Activated naive CD8-positive, alpha-beta T cell treated with anti-CD3 and anti-CD28 coated beads, Interleukin-2, amount 10 ng/mL, durations not matched to agents 7 days and 5 days (primary cell): ENCODE measurements at places on chromosomes 3 and 15. TPM values are rescaled to one million over a fixed set of nuclear protein-coding genes. Genes with fewer than 3 reads are reported as not detected.

Gene LINGO1
- total RNA-seq = not detected

Gene SI
- total RNA-seq = not detected

DNA sequence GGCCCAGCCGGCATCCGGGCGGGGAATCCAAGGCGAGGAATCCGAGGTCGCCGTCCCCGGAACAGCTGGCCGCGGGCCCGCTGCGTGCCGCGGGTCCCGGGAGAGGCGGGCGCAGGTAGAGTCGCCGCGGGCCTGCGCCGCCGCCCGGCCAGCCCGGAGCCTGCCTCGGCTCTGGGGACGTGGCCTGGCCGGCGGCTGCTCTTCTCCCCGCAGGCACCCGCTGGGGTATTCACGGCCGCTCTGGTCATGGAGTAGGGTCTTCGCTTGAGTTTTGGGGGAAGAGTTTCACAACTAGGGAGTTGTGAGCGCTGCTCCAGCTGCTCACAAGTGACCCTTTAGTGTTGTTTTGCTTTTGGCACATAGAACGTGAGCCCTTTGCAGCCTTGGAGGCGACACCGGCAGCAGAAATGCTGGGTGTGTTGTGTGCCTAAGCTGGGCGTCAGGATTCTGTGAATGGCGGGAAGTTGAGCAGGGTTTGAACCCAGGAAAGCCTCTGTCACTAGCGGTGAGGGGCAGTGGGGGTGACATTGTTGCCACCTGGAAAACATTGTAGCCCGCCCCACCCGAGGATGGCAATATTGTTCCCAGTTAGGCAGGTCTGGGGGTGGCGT, 4.0 kb downstream of the TRIM71 start:
- DNase-seq = no peak

GRCh38 chr15:77430652-77431051, 10.0 kb downstream of the HMG20A start:
- no peak for DNase-seq

DNA sequence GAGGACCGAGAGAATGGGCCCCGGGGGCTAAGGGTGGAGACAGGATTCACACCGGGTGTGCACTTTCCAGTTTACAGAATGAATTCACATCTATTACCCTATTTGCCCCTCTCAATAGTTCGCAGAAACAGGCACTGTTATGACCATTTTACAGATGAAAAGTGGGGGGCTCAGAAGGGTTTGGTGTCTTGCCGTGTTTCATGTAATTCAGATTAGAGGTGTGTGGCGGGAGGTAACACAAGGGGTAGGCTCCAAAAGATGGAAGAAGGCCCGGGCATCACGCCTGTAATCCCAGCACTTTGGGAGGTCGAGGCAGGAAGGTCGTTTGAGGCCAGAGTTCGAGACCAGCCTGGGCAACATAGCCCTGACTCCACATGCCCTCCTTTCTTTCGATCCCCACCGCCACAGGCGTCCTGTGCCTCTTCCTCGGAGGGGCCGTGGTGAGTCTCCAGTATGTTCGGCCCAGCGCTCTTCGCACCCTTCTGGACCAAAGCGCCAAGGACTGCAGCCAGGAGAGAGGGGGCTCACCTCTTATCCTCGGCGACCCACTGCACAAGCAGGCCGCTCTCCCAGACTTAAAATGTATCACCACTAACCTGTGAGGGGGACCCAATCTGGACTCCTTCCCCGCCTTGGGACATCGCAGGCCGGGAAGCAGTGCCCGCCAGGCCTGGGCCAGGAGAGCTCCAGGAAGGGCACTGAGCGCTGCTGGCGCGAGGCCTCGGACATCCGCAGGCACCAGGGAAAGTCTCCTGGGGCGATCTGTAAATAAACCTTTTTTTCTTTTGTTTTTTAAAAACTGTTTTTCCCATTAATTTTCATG, 3.4 kb downstream of the DUOXA2 start:
- DNase-seq = no peak

DNA sequence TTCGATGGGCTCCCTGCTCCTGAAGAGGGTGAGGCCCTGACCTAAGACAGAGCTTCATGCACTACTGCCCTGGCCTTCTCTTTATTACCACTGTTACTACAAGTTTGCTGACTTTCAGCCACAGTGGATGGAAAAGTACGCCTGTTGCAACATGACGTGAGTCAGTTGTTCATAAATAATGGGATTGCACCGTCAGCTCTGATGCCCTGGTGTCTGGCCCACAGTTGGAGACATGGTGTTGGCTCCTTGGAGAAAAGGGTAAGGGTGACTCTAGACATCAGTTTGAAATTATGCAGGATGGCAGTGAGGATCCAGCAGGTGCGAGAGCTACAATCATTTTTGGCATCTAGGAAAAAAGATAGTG, 5.5 kb downstream of the PAQR5 start:
- no peak for DNase-seq
